Frontal cortex (tissue), 4 donors: ENCODE measurements at places on chromosomes 1 and 21.
A peak's percentile ranks its signal among the peaks of the same experiment; 100 is the strongest.

GRCh38 chr1:64038119-64038518 lies 165.3 kb upstream of the UBE2U start:
- no peak for DNase-seq

DNA sequence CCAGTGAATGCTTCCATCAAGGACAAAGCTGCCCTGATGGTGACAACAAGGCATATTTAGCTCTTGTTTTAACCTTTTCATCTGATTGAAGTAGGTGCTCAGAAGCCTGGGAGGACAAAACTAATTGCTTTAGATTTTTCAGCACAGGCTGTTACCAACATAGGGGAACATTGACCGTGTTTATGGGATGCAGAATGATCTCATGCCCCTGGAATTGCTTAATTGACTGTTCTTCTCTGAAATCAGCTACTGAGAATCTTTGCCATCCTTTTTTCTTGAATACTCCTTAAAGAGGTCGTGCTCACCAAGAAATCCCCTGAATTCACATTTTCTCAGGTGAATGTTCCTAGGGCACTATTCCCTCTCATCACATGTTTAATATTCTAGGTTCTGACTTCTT lies 95.9 kb upstream of the CCDC190 start:
- no peak for DNase-seq

DNA sequence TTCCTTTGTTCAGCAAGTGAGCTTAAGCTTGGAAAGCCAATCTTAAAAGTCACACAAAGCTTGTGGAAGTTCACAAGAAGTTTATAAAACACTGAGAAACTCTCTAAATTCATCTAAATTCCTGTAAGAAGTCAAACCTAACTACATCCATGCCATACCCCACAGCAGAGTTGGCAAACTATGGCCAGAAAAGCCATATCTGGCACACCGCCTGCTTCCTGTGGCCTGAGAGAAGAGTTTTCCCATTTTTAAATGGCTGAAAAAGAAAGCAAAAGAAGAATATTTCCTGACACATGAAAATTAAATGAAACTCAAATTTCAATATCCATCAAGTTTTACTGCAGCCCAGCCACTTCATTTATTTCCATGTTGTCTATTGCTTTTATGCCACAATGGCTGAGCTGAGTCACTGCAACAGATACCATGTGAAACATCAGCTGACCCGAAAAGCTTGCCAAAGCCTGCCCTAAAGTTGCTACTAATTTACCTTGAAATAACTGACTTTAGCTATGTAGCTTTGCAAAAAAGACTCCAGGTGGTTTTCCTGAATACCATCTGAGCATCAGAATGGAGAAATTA lies 237.1 kb downstream of the SLC45A1 start:
- DNase-seq, result no peak

- no peak for DNase-seq
These were observed 97.5 kb upstream of the CTTNBP2NL start for GRCh38 chr1:112298558-112298957.

- DNase-seq, result no peak
These were observed 128.2 kb downstream of the KCNN3 start for GRCh38 chr1:154741741-154742495.

DNA sequence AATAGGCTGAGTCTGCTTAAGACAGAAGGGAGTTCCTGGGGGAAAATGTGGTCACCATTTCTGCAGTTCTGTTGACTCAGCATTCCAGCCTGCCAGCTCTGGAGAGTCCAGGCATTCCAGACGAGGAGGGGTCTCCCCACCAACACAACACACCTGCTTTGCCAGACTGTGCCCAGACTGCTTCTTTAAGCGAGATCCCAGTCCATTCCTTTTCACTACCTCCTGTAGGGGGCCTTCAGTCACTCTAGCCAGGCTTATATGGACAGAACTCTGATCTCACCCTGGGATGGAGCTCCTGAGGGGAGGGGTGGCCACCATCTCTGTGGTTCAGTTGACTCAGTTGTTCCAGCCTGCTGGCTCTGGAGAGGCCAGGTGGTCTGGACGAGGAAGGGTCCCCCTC lies 48.5 kb downstream of the UBE2U start:
- no peak for DNase-seq

DNA sequence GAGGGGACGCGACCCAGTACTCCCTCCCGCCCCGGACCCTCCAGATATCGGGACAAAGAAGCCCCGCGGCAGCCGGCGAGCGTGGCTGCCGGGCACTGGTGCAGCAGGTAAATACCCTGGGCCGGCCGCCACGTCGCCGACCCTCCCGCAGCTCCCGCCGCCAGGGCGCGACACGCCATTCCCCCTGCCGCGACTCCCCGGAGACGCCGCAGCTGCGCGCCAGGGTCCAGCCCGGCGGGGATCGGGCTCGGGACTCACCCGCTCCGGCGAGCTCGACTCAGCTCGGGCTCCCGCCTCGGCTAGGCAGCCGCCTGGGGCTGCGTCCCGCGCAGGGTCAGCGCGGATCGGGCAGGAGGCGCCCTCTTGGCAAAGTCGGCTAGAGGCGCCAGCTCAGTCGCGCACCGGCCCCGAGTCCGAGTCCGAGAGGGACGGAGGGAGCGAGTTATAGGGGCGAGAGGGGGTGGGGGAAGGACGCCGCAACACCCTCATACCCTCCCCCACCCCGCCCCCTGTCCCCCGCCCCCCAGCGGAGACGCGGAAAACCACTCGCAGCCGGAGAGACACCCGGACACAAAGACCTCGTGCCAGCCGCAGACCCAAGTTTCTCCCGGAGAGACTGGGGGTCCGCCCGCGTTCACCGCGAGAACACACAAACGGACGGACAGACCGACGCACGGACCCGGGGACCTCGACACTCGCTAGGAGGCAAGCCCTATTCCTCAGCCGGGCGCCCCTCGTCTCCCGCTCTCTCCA lies 985 bp downstream of the SYT6 start:
- peak; percentile 55 for DNase-seq

DNA sequence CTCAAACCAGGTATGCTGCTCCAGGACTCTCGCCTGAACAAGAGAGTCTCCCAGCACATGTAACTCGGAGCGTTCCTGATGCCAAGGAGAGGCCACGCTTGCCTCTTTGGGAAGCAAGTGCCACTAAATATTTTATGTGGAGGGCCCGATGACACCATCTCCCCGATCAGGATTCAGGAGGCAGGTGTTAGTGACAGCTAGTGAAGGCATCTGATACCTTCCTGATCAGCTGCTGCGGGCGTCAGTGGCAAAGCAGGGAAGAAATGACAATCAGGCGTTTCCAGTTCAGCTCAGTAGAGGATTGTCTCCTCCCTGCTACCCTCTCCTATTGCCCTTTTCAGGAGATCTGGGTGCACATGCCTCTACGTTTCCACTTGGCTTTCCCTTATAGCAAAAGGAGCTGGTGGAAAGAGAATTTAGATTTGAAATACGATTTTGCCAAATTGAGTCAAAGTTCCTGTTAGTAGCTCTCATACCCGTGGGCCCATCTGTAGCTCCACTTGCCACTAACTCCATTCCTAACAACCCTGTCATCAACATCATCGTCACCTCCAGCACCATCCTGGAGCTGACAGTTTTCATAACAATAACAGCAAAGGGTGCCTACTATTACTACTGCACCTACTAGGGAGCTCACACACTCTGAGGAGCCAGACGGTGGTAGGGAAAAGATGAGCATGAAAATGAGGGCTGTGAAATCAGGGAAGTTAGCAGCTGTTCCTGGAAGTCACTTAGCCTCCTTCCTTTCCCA lies 21.6 kb downstream of the PLXNA2 start:
- DNase-seq, result no peak

- no peak for DNase-seq
These were observed 170.4 kb downstream of the PTPRC start for GRCh38 chr1:198809247-198809646.

GRCh38 chr1:218284377-218284916 lies 646 bp upstream of the RRP15 start:
- DNase-seq, result peak; percentile 14

GRCh38 chr1:92943502-92943847 lies 17.8 kb downstream of the DIPK1A start:
- DNase-seq, result no peak
